Osteoblast (primary cell): ENCODE measurements at places on chromosomes 2 and 18. TPM values are rescaled to one million over a fixed set of nuclear protein-coding genes. Genes with fewer than 3 reads are reported as not detected.
A peak's percentile ranks its signal among the peaks of the same experiment; 100 is the strongest.

The UGT1A6 gene
- not detected in 2 replicates for total RNA-seq

The INPP5D gene
- total RNA-seq = under 0.01 TPM in 2 replicates

The C2orf15 gene
- 0.59 TPM in 1 of 2 replicates, not detected in the other for total RNA-seq

The IL1A gene
- not detected in 2 replicates for total RNA-seq

The IL36A gene
- total RNA-seq = not detected in 2 replicates

The COPS8 gene
- 91.2 and 98.4 TPM in 2 replicates for total RNA-seq

The MEIS1 gene
- 11.9 and 15.9 TPM in 2 replicates for total RNA-seq

The SLC9A4 gene
- not detected in 2 replicates for total RNA-seq

The MAL gene
- not detected in 2 replicates for total RNA-seq

- DNase-seq = no peak
Observed at GRCh38 chr2:67772216-67773170, 290.3 kb downstream of the C1D start.

- DNase-seq = peak; percentile 82
Observed at GRCh38 chr2:54652540-54652939, 70.9 kb upstream of the EML6 start.

DNA sequence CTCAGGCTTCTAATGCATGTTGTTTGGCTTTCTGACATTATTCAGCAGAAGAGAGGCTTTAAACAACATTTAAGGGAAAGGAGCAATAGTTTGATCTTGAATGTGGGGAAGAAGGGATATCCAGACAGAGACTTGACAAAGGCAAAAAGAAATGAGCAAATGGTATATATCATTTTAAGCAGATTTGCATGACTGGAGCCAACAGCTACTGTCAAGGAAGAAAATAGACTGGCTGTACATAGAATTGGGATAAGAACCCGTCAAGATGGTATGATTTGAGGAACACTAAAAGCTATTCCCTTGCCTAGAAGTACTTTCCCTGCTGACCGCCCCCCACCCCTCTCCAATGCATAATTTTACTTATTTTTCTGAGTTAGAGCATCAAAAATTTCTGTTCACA lies 174.5 kb downstream of the RIT2 start:
- DNase-seq = no peak

GRCh38 chr2:23360571-23361125 lies 24.3 kb upstream of the KLHL29 start:
- DNase-seq = no peak

DNA sequence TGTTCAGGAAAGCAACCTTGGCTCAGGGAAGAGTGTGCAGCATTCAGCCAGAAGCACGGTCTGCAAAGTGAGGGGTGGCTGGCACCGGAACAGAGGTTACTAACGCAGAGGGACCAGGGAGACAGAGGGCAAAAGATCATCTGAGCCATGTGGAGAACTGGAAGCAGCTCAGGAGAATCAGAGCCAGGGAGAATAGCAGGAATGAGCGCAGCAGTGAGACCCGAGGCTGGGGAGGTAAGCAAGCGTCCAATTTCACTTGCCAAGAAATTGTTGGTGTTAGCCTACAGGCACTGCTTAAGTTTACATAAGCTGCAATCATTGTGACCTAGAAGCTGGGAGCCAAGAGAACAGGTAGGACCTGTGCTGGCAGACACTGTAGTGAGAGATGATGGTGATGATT lies 372.6 kb upstream of the POU3F3 start:
- no peak for DNase-seq

- no peak for DNase-seq
Observed at GRCh38 chr2:96884299-96885094, 14.6 kb upstream of the SEMA4C start.

GRCh38 chr2:181319286-181319685 lies 137.9 kb upstream of the ITGA4 start:
- DNase-seq = peak; percentile 39

- DNase-seq = no peak
Observed at GRCh38 chr2:67323209-67323991, 73.7 kb upstream of the ETAA1 start.

DNA sequence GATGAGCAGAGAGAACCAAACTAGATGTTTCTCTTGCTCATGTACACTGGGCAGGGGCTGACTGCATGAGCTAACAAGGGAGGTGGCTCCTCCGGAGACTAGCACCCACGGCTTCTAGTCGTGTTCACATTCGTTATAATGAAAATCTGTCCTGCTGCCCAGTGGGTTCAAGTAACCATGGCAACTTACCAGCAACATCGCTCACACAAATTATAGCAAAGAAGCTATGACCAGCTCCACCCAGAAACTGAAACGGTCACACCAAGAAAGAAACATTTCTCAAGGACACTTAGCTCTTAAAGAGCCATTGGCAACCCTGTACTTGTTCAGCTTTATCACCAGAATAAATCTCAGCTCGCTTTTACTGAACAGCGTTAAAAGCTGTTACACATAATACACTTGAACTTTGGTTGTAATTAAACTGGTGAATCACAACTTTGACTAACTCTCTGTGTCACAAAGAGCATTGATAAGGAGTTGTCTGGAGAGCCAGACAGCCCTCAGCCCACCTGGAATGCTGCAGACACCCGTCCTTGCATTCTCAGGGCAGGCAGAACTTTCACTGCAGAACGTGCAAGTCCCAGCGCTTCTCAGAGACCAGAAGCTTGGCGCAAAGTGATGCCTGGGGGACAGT lies 141.2 kb downstream of the PID1 start:
- DNase-seq = no peak

DNA sequence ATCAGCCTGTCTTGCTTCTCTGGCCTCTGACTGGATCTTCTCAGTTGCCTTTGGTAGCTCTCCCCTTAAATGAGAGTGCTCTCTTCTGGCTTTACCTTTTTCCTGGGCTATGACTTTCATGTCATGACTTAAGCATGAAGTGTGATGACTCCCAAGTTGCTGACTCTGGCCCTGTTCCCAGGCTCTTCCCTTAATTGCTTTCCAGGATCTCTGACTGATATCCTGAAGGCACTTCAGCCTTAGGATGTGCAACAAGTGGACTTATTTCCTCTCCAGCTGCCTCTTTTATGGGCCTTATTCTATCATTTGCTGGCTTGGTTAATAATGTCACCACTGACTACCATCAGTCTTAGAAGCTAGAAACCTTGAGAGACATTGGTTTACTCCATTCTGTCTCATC lies 17.4 kb downstream of the SEMA4F start:
- DNase-seq = peak; percentile 69

DNA sequence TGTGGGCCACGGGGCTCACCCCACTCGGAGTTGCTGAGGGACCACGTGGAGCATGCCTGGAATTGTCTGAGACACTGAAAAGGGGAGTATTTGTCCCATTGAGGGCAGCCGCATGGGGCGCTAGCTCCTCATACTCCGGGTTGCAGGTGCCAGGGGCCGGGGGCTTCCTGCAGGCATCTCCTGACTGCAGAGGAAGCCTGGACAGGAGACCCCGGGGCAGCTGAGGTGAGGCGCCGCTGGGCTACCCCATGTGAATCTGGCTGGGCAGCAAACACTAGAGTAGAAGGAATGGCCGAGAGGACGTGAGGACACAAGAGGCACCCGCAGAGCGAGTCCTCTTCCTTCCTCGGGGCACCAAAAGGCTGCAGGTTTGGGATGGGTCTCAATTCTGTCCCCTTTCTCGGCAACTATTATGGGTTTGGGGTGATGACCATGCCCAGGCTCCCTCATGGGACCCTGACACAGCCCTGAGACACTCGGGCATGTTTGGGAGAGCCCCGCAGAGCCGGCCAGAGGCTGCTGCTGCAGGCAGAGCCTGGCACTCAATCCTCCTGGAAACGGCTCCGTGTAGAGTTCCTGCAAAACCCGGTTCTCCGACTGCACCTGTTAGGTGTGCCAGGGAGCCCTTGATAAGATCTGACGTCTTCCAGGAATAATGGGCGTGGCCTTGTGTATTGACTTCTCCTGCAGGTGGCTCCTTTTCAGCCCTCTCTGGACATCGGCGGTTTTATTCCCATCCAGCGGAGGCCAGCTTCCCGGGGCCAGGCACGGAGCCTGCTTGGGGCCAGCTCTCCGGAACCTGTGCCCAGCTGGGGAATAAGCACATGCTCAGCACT lies 77.0 kb downstream of the CTIF start:
- DNase-seq = no peak

DNA sequence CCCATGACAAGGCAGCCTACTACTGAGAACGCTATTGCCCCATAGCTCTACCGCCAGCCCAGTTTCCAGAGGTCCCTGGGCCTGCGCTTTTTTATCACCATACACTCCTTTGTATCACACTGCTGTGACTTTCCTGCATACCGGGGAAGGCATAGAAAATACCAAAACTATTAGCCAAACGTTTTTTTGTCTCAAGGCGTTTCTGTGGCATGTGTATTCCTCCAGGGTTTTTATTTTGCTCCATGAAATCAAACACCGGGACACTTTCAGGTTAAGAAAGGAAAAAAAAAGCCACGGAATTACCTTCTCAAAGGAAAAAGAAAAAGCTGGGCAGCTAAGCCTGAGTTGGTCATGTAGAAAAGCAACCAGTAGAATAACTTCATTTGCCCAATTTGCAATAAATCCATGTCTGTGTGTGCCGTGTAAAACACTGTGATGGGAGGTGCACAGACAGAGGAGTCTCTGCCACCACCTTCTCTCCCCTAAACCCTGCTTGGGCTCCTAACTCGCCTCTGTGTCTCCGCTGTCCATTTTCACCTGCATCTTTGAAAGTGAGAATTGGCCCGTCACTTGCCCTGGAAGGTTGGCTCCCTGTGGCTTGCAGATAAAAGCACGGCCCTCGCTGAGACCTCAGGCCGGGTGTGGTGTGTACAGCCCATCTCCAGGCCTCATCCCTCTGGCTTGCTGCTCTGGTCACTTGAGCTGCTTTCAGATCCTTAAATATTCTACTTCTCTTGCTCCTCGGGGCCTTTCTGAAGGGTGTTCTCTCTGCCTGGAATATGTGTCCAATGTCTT lies 1.7 kb downstream of the AMER3 start:
- DNase-seq = peak; percentile 86

GRCh38 chr18:59783138-59783537 lies 85.9 kb upstream of the CCBE1 start:
- DNase-seq = peak; percentile 87
